ENCODE measurements at places on chromosomes 1 and 21. TPM values are rescaled to one million over a fixed set of nuclear protein-coding genes. Genes with fewer than 3 reads are reported as not detected.

The PRRX1 gene
- total RNA-seq, result 0.49 TPM

The RAP1A gene
- 36.9 TPM for total RNA-seq

The MAP1LC3C gene
- not detected for total RNA-seq

The CENPF gene
- 29.5 TPM for total RNA-seq

The ATP6V1G3 gene
- total RNA-seq, result not detected

The RGSL1 gene
- total RNA-seq, result not detected

The VAV3 gene
- total RNA-seq, result 6.5 TPM

The FABP3 gene
- total RNA-seq, result 5.5 TPM

The INAVA gene
- not detected for total RNA-seq

The OR6K3 gene
- total RNA-seq, result not detected

The FTCD gene
- total RNA-seq, result not detected

The AADACL3 gene
- total RNA-seq, result not detected

The CAMK2N1 gene
- 5.2 TPM for total RNA-seq

The IVL gene
- total RNA-seq, result not detected

The ZNF593OS gene
- total RNA-seq, result not detected

The AMY2A gene
- total RNA-seq, result not detected

The S100A14 gene
- total RNA-seq, result not detected

The OR6K2 gene
- total RNA-seq, result not detected

The CFAP107 gene
- total RNA-seq, result not detected

The CXADR gene
- total RNA-seq, result 76.5 TPM

The TAL1 gene
- total RNA-seq, result 47.3 TPM

The FLAD1 gene
- total RNA-seq, result 16.8 TPM

The CHRM3 gene
- 0.13 TPM for total RNA-seq

The OR2G6 gene
- total RNA-seq, result not detected

The TMPRSS15 gene
- total RNA-seq, result not detected

All from bladder microvascular endothelial cell (primary cell).